ENCODE measurements at places on chromosomes 3 and 15.

DNA sequence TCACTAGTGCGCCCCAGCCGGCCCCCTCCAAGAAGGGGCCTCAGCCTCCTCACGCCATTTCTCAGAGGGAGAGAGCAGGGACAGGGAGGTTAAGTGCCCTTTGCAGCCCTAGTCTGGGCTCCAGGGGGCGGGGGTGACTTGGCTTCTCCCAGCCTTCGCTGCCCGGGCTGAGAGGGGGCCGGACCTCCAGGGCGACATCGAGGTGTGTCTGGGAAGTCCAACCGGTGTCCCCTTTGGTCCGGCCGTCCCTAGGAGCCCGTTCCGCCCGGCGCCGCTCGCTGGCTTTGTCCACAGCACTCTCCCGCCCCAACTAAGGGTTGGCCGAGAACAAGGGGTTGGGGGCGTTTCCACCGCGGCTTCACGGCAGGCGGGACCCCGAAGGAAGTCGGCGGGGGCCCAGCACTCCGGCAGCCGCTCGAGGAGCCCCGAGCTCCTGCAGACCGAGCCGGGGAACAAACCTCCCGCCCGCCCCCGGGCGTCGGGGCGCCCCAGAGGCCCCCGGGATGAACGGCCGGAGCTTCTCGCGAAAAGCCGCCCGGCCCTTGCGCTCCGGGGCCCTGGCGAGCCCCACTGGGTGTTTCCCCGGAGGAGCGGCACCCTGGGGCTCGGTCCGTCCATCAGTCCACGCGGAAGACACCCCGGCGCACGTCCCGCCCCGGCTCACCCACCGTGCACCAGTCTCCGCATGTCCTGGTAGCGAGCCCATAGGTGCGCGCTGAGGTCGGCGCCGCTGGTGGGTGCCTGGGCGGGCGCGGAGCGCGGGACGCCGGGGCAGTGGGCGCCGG is 627 bp downstream of the NT5DC2 start:
- no peak for DNase-seq

GRCh38 chr3:30620402-30621360 is 14.3 kb downstream of the TGFBR2 start:
- no peak for DNase-seq

DNA sequence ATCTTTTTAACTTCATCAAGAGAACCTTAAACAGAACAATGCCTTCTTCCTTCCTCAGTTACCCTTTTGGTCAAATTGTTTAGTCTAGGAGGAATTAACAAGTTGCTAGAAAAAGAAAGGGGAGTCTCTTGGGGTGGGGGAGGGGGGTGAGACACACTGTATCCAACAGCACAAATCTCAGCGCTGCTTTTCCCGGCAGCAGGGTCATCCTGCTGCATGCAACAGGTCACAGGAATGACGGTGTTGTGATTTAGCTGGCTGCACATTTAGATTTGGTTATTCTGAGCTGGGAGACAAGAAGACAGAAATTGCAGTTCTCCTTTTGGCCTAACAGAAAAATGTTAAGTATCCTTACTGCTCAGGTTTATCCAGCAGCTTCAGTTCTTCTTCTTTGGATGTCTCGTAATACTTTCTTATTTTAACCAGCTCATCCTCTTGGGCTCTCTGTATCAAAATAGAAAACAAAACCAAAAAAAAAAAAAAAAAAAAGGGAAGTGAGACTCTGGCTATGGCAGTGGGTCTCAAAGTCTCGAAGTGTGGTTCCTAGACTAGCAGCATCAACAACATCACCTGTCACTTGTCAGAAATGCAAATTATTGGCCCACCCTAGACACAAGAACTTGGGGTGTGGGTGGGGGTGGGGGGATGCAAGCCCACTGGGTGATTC is 190.5 kb downstream of the GREM1 start:
- peak; percentile 81 for DNase-seq

DNA sequence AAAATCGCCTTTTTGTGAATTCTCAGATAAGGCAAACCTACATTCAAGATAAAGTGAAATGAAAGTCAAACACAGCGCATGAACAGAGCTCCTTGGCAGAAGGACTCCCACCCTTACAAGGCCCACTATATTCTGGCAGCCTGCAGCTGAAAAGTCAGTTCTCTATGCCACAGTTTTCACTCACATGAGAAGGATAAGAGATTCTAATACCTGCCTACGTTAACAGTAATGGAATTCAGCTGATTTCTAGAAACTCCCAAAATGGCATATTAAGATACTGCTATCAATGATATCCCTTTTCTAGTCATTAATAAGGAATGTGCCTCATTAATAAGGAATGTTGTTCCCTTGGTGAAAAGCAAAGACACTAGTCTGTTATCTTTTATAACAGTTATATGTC is 27.0 kb downstream of the SLC30A4 start:
- DNase-seq: no peak

DNA sequence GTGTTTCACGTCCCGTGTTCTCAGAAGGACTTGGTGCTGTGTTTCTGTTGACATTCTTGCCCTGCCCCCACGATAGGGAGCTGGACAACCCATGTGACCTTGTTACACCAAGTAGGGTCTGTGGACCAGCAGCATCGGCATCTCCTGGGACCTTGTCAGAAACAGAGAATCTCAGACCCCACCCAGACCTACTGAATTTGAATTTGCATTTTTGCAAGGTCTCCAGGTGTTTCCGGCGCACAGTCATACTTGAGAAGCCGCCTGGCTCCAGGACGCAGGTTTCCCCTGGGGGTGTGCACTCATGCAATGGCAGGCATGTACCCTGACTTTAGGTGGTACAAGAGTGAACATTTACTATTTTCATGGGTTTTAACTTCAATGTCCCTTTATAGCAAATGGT is 117.9 kb downstream of the TLE3 start:
- peak; percentile 98 for DNase-seq

GRCh38 chr15:93131485-93132095 is 42.6 kb upstream of the RGMA start:
- DNase-seq: no peak

DNA sequence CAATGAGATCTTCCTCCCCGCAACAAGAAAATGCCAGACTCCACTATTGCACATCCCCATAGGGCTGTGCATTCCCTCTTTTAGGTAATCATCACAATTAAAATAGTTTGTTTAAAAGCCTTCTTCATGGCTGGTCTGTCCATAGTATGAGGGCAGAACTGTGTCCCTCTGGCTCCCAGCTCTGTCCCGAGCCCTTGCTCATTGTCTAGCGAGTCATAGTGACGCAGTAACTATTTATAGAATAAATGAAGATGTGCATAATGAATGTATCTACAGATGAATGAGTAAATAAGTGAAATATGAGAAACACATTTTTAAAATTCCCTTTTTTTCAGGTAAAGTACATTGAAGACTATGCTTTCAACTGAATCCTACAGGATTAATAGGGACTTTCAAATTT is 128.4 kb upstream of the TMC3 start:
- no peak for DNase-seq

DNA sequence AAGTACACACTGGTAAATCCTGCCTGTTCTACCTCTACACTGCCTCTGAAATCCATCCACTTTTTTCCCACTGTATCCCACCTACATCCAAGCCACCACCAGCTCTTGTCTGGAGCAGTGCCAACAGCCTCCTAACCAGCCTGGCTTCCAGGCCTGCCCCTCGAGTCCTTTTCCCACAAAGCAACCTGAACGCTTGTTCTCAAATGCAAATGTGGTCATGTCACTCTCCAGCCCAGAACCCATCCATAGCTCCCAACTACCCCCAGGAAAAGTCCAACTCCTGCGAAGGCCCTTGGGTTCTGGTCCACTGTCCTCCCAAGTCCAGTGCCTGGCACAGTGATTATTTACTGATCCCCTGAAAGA is 83.8 kb downstream of the SEMA5B start:
- DNase-seq: no peak

DNA sequence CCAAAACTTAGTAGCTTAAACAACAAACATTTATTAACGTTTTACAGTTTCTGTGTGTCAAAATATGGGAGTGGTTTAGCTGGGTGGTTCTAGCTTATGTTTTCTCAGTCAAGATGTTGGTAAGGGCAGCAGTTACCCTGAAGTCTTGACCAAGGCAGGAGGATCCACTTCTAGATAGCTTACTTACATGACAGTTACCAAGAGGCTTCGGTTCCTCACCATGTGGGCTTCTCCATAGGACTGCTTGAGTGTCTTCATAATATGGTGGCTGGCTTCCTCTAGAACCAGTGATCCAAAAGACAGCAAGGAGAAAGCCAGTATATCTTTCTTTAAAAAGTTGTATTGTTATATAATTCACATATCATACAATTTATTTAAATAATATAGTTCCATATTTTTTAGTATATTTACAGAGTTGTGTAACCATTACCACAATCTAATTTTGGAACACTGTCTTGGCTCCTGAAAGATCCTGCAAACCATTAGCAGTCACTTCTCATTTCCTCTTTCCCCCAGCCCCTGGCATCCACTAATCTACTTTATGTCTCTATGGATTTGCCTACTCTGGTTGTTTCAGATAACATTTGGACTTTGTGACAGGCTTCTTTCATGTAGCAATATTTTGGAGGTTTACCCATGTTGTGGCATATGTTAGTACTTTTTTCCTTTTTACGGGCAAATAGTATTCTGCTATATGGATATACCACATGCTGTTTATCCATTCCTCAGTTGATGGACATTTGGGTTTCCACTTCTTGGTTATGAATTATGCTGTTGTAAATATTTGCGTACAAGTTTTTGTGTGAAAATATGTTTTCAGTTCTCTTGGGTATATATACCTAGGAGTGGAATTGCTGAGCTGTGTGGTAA is 33.3 kb downstream of the MAPK6 start:
- no peak for DNase-seq

- no peak for DNase-seq
These were observed 60.7 kb downstream of the PDZRN3 start for GRCh38 chr3:73563896-73564582.

DNA sequence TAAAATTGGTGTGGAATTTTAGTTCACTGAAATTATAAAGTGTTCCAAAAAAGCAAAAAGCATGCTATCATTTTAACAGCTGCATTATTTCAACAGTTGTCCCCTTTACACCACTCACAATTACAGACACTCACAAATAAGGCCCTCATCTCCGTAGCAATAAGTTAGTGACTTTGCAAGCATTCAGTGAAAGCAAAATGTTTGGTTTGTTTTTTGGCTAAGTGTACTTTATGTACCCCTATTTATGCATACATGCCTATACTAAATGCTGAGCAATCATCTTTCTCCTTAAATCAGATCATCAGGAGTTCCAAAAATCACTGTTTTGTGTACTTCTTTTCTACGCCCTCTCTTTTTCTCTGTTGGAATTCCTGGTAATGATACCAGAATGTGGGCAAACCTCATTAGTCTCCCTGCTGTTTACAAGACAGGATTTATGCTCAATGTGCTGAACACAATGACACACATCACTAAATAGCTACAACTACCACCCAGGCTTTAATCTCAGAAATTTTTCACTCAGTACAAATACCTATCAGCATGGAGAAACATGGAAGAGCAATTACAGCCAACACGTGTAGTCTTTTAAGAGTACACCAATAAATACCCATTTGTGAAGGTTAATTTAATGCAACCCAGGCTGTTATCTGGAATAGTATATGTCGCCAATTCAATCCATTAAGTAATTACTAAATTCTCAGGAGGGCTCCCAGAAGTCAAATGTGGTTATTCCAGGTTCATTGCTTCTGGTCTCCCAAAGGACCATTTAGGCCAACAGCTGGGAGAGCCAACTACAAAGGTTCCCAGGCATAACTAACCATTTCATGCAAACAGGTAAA is 12.0 kb downstream of the ALDH1A2 start:
- no peak for DNase-seq

DNA sequence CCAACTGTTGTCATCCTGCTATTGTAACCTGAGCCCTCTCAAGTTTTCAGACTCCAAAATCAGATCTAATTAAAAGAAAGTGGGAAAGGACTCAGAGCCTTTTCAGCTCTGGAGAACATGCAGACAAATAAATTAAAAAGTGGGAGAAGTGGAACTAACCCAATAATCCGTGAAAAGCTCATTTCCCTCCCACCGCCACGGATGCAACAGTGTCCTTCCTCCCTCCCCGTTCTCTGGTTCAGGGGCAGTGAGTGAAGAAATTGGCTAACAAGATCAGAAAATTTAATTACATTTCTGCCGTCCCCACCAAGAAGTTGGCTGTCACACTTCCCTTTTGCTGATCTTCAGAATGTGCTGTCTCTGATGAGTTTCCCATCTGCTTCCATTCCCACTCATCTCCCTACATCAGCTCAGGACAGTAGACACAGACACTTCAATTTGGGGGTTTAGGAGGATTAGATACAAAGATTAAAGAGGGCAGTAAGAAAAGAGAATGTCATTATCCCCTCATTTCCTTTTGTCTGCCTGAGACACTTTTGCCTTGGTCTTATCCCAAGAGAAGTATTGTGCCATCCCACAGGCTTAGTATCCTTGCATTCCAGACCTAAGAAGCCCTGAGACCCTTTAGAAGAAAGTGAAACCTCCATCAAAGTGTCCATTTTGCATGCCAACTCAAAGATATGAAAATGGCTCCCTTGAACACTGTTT is 335.7 kb upstream of the PPP2R3A start:
- no peak for DNase-seq

DNA sequence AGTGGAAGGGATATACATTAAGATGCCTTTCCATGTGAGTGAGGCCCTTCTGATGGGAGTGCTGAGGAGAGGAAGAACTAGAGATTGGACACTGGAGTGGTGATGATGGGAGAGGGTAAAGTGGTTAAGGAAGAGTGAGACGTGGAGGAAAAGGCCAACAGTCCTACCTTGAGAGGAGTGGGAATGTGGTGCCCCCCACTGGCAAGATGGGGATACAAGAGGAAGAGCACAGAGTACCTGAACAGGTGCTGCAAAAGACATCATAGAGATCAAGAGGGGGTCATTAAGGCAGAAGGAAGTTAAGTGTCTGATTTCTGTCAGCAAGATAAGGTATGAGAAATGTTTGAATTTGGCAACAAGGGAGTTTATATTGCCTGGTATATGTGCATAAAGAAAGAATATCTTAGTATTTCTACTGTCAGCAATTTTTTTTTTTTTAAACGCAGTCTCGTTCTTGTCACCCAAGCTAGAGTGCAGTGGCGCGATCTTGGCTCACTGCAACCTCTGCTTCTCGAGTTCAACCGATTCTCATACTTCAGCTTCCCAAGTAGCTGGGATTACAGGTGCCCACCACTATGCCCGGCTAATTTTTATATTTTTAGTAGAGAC is 34.0 kb downstream of the ARIH2 start:
- no peak for DNase-seq

GRCh38 chr3:170732660-170733245 is 137.2 kb downstream of the RPL22L1 start:
- DNase-seq: no peak

- DNase-seq: no peak
These were observed 56.4 kb upstream of the TLE3 start for GRCh38 chr15:70153921-70154717.

GRCh38 chr3:186746008-186746407 is 28.8 kb downstream of the KNG1 start:
- DNase-seq: peak; percentile 4

- DNase-seq: no peak
These were observed 19.1 kb downstream of the KBTBD8 start for GRCh38 chr3:67017211-67017610.

- DNase-seq: no peak
These were observed 15.2 kb upstream of the KLHL24 start for GRCh38 chr3:183620252-183620628.

GRCh38 chr3:52145736-52146110 is 8.5 kb downstream of the POC1A start:
- no peak for DNase-seq

- peak; percentile 33 for DNase-seq
These were observed 33.5 kb upstream of the USP8 start for GRCh38 chr15:50390554-50391264.

- no peak for DNase-seq
These were observed 177.7 kb downstream of the THRB start for GRCh38 chr3:24316887-24317383.

Data from GM12864 (cell line).